Stimulated activated CD4-positive, alpha-beta T cell treated with anti-CD3 and anti-CD28 coated beads, Interleukin-4, amount 100 ng/mL, for 4 hours (primary cell): ENCODE measurements at places on chromosomes 7 and 10.

DNA sequence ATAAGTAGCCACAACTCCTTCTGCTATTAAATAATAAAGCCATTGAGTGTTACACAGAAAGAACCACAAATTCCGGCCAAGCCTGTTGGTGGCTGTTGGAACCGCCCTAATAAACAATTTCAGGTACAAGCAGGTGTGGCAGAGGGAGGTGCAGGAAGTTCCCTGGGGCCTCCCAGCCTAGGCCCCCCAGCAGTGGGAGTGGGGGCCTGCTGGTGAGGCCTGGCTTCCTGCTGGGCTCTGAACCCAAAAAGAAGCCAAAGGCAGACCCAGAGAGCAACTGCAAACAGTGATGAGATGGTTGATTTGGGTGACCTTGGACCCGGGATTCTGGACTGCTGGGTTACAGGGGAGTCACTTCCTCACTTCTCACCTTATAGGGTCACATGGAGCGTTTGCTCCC, 21.0 kb upstream of the LMTK2 start:
- DNase-seq, result no peak

- DNase-seq, result no peak
These were observed 73.9 kb upstream of the SMNDC1 start for GRCh38 chr10:110378533-110379108.

DNA sequence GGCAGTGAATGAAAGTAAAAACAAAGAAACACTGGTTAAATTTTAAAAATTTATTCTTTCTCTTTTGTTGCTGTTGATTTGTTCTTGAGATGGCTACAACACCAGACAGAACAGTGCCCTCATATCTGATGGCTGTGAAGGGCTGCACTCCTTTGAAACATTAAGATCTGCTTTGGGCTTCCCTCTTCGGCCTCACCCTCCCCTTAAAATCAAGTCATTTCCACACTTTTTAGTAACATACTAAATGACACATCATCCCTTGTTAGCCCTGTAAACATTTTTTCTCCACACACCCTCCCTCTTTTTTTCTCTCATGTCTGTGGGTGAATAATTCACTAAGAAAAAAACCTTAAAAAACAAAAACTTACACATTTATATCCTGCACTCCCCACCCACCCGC, 16.4 kb downstream of the IRF5 start:
- no peak for DNase-seq

DNA sequence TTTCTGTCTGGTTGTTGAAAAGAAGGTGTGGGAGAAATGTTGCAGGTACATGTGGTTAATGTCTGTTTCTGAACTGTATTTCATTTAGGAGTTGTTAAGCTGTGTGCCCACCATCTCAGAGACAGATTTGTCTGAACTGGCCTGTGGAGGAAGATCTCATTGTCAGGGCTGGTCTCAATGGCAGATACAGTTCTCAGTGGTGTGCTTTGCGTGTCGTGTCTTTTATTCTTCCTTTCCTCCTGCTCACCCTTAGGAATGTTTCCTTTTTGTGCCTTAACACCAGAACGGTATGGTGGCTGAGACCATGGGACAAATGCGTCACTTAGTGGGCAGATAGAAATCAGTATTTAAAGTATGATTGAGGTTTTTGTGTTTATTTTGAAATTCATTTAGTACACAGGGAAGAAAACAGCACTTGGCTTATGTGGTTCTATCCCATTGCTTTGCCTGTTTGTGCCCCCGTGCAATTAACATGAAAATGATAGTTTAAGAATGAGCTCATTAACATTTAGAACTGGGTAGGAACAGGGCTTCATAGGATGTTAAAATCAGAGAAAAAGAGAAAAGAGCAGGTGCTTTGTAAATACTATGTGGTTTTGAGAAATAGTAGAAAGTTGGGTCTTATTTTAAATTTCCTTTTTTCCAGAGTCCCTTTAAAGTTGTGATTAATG, 112.6 kb downstream of the AUTS2 start:
- DNase-seq, result no peak

- DNase-seq, result no peak
These were observed 82.9 kb downstream of the CFTR start for GRCh38 chr7:117562759-117563158.

GRCh38 chr7:83015916-83016315, 146.8 kb downstream of the PCLO start:
- no peak for DNase-seq

DNA sequence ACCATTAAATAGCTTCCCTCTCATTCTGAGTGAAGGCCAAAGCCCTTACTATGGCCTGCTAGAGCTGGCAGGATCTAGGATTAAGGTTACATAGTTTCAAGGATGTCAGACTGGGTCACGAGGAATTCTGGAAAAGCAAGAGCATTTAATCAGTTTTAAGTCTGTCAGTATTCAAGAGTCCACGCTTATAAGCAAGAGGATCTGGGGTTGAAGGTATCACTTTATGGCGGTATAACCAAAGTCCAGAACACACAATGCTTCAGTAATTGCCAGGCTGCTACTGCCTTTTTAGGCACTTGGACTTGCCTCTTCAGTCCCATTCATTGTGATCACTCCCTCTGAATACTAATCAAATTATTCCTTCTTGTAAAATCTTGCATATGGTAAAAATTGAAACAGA, 101.0 kb downstream of the HBP1 start:
- DNase-seq, result no peak

GRCh38 chr10:84452003-84452402, 123.6 kb downstream of the CCSER2 start:
- no peak for DNase-seq

DNA sequence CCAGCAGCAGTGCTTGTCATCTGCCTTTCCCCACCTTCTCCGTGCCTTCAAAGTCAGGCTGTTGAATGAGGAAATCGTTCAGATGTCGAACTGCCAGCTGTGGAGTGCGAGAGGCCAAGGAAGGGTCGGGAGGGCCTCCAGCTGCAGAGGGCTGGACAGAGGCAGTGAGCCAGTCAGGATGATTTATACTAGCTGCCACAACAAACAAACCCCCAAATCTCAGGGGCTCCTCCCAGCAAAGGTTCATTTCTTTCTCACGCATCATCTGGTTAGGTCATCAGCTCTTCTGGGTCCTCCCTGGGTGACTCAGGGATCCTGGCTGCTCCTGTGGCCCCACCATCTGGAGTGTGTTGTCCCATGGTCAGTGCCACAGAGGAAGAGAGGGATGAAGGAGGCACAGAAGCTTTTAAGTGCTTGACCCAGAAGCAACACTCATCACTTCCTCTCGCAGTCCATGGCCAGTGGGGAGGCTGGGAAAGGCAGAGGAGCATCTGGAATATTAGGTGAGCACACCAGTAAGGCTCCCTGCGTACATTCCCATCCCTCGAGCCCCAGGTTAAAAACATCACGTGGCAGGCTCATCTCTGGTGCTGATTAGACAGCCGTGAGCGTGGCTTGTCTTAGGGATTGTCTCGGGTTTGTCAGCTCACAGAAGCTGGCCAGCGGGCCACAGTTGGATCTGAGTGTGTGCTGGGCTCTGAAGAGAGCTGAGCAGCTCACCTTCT, 140.7 kb downstream of the RGS10 start:
- no peak for DNase-seq

- DNase-seq, result no peak
These were observed 197.3 kb upstream of the PLXNA4 start for GRCh38 chr7:132773527-132773956.

DNA sequence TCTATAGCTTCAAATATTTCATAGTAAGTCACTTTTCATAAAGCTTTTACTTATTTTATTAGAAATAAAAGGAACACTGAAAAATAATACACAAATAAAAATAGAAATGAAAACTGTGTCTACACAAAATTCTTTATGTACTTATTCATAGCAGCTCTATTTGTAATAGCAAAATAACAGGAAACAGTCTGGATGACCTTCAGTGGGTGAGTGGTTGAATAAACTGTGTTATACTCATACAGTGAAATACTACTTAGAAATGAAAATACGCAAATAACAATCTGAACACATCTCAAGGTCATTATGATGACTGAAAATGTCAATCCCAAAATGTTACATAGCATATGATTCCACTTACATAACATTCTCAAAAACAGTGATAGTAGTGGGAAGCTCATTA, 138.7 kb upstream of the PCLO start:
- no peak for DNase-seq

- DNase-seq, result no peak
These were observed 12.1 kb upstream of the RNF216 start for GRCh38 chr7:5793361-5794072.

DNA sequence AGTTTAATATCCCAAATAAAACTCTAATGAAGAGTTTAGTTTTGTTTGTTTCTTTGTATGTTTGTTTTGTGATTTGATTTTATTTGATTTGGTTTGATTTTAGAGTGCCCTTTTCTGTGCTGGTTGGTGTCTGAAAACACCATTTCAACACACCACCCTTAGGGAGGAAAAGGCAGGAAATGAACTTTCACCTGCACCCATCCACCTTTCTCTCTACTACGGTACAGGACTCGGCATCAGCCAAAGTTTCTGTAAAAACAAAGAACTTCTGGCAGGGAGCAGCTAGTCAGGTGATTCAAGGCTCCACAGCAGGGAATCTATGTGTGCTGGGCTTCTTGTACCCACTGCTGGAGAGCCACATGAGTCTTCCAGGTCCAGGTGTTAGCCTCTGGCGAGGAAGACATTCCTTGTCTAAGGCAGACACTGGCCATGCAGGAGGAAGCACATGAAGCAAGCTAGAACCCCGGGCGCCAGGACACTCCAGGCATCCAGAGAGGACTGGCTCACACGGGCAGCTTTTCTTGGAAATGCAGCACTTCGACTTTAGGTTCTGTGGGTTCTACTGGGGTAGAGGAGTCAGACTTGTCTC, 22.1 kb upstream of the STK17A start:
- DNase-seq, result no peak

DNA sequence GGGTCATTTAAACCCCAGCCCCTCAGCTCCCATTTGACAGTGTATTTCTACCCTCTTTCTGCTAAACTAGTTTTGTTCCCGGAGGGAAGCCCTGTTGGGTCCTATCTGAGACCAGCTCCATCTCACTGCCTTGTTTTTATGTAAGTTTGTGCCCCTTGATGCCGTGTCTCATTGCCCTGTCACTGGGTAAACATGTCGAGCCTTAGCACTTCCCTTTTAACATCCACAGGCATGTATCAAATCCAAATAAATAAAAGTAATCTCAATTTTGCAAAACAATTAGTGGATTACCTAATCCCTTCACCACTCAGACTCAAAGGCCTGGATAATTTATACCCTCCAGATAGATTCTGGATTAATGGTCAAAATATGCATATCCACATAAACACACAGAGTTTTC, 115.7 kb downstream of the CACNA2D1 start:
- DNase-seq, result no peak

- DNase-seq, result no peak
These were observed 110.0 kb downstream of the SORBS1 start for GRCh38 chr10:95451150-95451549.

- no peak for DNase-seq
These were observed 183.7 kb upstream of the KLF14 start for GRCh38 chr7:130917669-130918128.

DNA sequence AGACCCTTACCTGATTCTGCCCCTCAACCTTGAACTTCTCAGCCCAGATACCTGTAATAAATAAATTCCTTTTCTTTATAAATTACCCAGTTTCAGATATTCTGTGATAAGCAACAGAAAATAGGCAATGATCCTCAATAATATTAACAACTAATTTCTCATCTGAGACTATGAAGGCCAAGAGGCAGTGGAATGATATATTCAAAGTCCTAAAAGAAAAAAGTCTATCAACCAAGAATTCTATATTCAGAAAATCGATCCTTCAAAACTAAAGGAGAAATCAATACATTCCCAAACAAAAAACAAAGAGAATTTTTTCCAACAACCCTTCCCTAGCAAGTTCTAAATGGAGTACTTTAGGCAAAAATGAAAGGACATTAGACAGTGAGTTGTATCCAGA, 279.6 kb downstream of the PTPRN2 start:
- DNase-seq, result no peak

DNA sequence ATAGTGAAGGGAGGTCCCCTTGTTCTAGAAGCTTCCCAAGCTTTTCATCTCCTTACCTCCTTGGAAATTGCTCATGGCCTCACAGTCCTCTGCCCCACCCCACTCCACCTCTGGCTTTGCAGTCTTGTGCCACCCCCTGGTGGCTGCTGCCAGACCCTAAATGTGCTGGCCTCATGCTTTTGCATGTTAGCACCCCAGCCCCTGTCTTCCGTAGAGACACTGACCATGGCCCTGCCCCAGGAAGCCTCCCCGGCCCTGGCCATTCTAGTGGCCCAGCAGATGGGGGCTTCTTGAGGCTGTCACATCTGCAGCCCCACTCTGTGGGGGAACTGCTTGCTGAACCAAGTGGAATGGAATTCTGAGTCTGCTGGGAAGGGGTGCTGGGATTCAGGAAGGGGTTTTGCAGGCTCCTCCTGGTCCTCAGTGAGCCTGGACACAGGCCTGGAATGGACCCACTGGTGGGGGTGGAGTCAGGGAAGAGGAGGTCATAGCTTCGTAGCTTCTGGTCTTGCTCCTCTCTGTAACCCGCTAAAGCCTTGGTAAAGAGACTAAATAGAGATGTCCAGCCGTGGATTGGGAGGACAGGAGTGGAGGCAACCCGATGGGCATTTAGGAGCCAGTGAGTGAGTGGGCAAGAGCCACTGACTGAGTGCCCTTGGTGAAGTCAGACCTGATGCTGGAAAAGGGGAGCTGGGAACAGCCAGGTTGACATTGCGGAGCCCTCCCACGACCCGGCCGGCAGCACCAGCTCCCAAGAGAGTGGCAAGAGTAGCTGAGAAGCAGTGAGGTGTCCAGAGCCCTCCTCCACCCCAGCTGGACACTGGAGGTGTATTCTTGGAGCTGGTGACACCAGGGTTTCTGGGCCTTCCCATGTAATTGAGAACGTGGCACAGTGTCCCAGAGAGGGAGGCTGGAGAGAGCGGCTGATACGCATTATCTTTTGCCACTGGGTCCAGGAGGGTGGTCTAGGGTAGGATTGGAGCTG, 20.9 kb downstream of the RAMP3 start:
- no peak for DNase-seq

DNA sequence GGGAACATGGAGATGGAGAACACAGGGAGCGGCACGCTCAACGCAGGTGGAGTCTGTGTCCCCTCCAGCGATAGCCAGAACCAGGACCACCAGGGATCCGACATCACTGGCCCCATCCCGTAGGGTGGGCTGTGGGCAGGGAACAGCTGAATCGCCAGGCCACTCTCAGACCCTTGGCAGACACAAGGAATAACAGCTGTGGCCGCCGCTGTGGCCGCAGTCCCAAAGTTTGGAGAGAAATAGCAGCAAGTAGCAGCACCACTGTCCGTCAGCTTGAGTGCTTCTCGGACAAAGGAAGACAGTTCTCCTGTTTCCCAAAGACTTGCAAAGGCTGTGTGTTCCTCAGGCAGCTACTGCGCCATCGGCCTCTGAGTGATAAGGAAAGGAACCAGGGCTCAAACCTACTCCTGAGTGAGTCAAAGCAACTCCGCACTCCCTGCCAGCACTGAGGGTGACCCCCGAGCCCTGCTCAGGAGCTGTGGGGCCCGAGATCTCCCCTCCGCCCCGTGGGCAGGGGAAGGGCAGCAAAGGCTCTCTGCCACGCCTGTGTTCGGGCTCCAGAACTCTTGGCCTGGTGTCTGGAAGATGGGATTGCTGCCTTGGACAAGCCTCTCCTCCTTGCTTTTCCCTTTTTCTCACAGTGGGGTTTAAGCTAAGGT, 82.3 kb upstream of the FAM20C start:
- no peak for DNase-seq

DNA sequence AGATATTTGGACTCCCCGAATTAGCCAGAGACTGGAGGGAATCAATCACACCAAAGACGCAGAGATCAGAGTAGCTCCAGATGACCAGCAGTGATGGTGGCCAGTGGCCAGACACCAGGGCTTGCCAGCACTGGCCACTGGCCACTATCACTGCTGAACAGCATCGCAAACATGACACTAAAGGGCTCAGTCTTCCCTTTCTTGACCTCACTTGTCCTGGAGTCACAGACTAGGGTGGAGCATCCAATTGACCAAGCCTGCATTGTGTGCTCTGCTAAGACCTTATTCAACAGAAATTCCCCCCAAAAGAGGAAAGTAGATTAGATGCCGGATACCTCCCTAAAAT, 234.7 kb downstream of the CREB5 start:
- DNase-seq, result no peak
